ENCODE measurements at places on chromosomes 3 and 15.

GRCh38 chr3:171021377-171021776 lies 5.1 kb downstream of the SLC2A2 start:
- ATAC-seq = no peak

DNA sequence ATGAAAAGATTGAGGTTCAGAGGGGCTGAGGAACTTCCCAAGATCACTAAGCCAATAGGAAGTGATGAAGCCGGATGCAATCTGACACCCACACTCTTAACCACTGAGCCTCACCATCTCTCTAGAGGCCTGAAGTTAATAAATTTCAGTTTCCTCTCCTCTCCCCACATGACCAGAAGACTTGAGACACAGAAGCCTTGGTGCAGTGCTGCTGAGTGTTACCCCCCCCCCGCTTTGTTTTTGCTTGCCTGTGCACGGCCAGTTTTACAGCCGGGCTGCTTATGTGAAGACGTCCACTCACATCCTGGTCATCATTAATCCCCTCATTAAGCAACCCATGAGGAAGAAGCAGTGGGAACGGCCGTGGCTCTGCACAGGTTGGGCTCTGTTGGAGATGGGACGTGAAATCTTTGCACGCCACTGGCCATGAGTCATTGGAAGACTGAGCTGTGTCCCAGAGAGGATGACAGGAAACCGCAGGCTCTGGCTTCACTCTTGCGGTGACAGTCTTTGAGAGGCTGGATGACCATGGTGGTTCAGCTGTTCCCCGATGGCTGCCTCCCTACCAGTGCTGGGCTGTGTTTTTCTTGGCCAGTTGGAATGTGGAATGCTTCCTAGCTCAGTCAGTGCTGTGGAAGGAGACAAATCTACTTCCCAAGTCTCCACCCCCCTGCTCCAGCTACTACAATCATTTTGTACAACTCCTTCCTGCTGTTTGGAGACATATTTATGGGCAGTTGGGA lies 232.6 kb upstream of the LRTM1 start:
- peak; percentile 92 for ATAC-seq

DNA sequence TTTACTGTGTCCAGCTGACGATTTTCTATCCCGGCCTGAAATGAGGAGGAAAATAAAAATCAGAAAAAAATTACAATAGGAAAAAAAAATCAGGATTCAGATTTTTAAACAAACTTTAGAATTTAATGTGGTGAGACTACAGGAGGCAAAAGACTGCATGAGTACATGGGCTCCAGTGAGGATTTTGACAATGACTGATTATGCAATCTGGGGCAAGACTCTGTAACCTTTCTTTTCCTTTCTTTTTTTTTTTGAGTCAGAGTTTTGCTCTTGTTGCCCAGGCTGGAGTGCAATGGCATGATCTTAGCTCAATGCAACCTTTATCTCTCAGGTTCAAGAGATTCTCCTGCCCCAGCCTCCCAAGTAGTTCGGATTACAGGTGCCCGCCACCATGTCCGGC lies 29.9 kb downstream of the SPG11 start:
- no peak for ATAC-seq

DNA sequence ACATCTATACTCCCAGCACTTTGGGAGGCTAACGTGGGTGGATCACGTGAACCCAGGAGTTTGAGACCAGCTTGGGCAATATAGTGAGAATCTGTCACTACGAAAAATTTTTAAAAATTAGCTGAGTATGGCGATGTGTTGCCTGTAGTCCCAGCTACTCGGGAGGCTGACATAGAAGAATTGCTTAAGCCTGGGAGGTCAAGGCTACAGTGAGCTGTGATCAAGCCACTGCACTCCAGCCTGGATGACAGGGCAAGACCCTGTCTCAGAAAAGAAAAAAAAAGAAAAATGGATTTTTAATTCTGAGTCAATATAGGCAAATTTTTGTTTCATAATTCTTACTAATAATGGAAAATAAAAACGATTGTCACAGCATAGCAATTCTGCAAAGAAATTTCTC lies 13.3 kb downstream of the C3orf49 start:
- ATAC-seq = no peak

DNA sequence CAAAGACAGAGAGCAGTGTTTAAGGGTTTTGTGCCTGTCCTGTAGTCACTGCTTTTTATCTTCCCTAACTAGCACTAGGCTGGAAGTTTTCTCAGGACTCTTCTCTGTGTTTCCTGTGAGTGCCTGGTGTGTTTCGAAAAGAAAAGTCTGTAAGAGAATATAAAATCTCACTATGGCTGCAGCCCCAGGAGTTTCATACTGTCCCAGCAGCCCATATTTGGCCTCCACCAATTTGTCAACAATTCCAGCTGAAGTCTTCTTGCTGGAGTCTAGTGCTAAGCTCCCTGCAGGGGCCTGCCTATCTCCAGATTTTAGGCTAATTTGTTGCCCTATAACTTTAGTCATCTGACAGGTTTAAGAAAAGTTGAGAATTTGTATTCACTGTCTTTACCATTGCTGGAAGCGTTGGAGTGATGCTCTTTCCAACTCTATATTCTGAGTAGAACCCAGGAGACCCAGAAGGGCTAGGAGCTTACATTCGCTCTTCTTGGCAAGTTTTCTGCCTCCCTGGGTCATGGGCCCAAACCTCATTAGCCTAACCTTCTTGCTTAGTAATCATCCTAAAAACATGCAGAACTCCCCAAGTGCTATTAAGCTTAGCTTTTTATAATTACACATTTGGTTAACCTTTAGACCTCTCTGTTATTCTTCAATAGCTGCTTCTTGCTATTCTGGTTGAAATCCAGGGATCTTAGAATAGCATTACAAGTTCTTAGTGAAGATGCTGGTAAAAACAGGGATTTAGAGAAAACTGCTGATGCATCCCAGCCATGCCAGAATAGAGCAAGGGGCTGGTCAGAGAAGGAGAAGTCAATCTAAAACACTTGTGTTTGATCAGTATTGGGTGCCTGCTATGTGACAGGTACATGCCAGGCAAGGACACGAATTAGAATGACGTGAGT lies 283.1 kb downstream of the NEK10 start:
- ATAC-seq = no peak

DNA sequence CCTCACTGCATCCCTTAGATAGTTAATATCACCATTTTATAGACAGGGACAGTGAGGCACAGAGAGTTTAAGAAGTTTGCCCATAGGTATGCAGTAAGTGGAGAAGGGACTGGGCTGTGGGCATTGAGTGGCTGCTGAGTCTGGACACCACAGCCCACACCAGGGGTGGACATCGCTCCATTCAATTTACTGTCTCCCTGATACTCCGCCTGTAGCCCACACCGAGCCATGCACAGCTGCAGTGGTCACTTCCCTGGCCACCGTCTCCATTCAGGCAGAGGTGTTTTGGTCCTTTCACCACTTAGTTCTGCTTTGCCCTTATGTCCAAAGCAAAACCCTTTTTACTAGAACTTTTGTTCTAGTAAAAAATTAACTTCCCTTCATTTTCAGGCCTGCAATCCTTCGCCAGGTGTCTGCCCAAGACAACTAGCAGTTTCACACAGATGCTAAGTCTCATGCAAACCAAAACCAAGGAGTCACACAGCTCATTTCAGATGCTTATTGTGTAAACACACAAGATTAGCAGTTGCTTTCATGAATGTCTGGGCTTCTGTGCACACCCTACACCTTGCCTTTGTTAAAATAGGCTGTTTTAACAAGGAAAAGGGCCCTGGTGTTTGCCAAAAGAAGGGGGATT lies 30.1 kb downstream of the ZNF35 start:
- no peak for ATAC-seq

- no peak for ATAC-seq
Measured at GRCh38 chr3:170204509-170204908, 17.7 kb upstream of the PRKCI start.

DNA sequence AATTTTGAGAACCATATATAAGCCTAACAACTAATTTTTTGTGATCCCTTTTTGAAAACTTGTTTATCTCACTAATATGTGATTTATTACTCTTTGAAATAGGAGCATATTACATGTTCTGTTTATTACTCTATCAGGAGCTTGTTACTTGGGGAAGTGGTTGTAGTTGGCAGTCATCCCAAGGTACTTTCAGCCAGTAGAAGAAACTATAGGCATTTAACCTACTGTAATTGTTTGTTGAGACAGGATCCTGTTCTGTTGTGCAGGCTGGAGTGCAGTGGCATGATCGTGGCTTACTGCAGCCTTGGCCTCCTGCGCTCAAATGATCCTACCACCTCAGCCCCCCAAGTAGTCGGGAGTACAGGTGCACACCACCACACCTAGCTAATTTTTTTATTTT lies 195.6 kb downstream of the TCF12 start:
- ATAC-seq = peak; percentile 10

DNA sequence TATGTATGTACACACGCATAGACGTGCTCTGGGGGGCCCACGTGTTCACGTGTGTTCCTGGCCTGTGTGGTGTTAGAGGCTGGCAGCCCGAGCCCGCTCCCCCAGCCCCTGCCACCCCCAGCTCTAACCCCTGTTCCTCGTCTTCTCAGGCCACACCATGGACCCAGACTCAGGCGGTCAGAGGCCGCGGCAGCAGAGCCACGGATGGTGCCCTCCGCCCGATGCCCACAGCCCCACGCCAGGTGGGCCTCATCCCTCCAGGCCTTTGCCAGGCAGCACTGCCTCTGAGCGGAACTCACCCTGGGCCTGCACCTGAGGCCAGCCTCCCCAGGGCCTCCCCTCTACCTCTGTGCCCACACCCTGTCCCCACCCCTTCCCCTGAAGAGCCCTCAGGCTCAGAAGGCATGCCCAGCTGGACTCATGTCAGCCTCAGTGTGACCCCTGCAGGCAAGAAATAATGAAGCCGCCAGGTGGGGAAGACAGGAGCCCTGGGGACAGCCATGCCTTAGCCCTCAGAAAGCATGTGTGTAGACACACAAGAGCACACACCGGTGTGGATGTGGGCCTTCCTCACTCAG lies 16.4 kb upstream of the GNAT1 start:
- no peak for ATAC-seq

DNA sequence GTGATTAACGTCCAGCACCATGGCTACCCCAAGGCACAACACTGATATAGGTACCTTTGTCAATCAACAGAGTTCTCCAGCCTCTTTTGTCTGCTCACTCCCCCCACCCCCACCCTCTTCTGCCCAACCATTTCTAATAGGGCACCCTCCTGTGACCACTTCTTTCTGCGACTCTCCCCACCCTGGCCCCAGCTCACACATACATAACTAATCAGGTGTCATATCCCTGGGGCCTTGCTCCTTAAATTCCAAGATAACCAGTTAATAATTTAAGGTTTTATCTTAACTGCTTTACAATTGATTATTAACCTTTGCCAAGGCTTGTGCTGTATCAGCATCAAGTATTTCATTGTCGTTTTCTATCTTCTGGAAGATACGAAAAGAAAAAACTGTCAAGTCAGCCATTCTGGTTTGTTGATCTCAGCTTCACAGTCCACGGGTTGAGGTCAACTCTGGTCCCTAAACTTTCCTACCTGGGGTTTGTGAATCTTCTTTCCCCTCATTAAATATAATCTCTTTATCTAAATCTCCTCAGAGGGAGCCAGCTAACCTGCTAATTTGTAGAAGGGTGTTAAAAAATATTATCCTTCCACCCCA lies 27.3 kb upstream of the SLC28A2 start:
- ATAC-seq = no peak

GRCh38 chr3:71705681-71706080 lies 19.5 kb downstream of the EIF4E3 start:
- no peak for ATAC-seq

GRCh38 chr15:101063212-101063611 lies 144.1 kb downstream of the LRRK1 start:
- ATAC-seq = no peak

DNA sequence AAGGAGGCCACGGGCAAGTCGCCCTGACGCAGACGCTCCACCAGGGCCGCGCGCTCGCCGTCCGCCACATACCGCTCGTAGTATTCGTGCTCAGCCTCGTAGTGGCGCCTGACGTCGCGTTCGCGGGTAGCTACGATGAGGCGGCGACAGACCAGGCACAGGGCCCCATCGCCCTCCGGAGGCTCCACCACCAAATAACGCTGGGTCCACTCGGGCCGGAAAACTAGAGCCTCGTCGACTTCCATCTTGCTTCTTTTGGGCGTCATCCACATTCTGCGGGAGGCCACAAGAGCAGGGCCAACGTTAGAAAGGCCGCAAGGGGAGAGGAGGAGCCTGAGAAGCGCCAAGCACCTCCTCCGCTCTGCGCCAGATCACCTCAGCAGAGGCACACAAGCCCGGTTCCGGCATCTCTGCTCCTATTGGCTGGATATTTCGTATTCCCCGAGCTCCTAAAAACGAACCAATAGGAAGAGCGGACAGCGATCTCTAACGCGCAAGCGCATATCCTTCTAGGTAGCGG lies at the start of gene EPM2AIP1:
EPM2AIP1 (minus strand) TSS at position 326 of the 520 bp plus-strand sequence; CDS start at position 272, 54 bp downstream.
- ATAC-seq = peak; percentile 96

DNA sequence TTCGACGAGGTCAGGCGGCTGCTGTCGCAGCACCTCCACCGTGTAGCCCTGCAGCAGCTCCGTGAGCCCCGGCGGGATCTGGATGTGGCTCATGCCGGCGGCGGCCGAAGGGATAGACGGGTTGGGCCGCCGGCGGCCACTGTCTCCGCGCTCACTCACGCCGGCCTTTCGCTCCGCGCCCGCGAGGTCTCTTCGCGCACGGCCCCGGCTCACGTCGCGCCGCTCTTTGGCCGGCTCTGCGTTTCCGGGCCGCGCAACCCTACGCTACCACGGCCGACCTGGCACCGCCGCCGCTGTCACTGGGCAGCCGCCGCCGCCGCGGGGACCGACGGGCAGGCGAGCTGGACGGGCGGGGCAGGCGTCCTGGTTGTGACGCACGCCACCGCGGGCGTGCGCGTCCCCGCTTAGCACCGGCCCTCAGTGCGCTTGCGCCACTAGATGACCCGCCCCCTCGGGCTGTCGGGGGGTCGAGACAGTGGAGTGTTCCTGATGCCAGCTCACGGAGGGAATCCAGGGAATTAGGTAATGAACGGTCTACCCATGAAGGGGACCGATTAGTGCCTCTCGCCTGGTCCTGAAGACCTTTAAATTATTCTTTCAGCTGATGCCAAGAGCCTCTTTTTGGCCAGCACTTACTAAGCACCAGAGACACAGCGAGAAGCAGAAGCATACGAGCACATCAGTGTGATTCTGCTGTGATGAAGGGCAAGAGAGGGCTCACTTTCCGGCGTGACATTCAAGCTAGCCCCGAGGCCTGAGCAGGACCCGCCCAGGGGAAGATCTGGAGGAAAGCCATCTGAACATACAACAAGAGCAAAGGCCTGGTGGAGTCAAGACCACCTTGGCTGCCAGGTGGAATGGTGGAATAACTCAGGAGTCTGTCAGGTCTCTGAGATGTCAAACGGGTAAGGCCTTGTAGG lies at the start of gene PRKAR2A:
PRKAR2A (minus strand) TSS at position 371 of the 920 bp plus-strand sequence; CDS start at position 93, 278 bp downstream.
- ATAC-seq = peak; percentile 90
